ENCODE measurements at places on chromosomes 3 and 15.

GRCh38 chr3:73530022-73530396, 94.7 kb downstream of the PDZRN3 start:
- DNase-seq = no peak

DNA sequence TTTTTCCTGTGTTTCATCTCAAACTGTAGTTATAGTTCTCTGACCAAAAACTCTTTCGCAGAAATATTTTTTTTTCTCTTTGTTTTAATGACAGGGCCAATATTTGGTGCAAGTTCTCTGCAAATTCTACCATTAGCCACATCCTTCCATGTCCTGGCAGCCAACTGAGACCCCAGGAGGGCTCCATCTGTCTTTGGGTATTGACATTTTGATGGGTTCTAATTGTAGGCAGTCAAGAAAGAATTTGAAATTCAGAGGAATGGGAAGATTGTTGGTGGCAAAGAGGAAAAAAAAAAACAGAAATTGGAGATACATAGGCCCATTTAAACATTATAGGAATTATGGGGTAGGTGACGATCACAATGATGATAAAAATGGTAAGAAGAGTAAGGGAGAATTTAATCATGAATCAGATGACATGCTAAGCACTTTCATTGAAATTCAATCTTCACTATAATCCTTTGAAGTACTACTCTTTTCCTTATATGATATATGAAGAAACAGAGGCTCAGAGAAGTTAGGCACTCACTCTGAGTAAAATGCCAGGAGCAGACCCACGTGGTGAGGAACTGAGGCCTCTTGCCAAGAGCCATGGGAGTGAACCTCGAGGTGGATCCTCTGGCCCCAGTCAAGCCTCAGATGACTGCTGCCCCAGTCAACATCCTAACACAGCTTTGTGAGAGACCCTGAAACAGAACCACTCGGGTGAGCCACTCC, 151.4 kb downstream of the PDZRN3 start:
- DNase-seq = no peak

DNA sequence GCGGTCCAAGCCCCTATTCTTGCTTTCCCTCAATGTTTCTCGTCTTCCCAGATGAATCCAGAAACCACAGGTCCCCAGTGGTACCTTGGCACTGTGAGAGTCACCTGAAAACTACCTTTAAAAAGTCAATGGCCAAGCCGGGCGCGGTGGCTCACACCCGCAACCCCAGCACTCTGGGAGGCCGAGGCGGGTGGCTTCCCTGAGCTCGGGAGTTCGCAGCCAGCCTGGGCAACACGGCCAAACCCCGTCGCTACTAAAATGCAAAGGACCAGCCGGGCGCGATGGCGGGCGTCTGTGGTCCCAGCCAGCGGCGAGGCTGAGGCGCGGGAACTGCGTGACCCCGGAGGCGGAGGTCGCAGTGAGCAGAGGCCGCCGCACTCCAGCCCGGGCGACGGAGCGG, 285.9 kb downstream of the CHL1 start:
- DNase-seq = no peak

DNA sequence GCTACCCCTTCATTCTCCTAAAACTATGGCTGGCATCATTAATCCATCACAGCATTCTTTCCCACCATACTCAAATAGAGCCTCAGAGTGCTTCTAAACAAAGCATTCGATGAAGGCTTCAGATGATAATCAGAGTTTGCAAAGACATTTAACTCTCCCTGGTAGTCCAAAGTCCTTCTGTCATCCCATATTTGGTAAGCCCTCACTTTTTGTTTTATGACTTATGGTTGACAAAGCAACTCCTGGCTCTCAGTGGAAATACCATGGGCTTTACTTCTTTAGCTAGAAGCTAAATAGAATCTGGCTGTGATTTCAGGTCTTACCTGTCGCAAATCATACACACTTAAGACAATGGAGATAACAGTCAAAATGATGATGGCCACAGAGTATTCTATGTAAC, 27.8 kb downstream of the ATP13A5 start:
- DNase-seq = no peak

DNA sequence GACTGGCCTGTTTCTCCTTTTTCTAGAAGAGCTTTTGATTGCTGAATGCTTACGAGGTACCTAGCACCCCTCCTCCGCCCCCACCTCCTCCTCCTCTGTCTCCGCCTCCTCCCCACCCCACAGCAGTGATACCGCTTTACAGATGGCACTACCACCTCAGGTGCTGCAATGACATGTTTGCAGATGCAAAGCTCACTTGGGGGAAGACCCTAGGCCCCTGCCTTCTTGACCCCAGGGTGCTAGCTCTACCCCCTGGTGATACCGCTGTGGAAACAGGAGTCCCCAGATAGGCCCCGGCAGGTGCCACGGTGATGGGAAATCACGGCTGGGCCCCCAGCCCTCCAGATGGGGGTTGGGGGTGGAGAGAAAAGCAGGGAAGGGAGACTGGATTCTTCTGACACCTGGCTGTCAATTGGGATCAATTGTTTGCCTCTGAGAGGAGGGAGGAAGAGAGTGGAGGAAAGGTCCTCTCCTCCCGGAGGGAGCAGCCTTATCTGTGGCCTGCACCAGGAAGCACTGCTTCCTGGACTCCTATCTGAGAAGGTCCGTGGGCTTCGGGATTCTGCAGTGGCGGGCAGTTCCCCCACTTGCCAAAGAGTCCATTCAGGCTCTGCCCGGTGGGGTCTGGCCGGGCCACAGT, 37.6 kb downstream of the DNASE1L3 start:
- DNase-seq = no peak

DNA sequence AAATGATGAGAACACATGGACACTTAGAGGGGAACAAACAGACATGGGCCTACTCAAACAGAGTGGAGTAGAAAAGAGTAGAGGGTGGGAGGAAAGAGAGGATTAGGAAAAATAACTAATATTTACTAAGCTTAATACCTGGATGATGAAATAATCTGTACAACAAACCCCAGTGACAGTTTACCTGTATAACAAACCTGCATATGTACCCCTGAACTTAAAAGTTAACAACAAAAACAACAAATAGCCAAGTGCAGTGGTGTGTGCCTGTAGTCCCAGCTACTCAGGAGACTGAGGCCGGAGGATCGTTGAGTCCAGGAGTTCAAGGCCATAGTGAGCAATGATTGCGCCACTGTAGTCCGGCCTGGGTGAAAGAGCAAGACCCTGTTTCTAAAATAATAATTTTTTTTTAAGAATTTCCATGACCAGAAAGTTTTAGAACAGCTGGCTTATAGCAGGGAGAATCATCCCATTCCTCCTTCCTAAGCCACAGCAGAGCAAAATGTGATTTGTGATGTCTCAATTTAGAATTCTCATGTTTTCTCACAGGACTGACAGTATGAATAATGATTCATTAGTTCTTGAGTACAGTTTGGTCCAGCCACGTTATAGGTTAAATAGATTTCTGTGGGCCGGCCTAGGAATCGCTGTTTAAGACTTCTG, 150.0 kb downstream of the ZNF609 start:
- no peak for DNase-seq

All from effector memory CD8-positive, alpha-beta T cell (primary cell).